Right renal pelvis (tissue), 4 donors: ENCODE measurements at places on chromosomes 7 and 10. TPM values are rescaled to one million over a fixed set of nuclear protein-coding genes. Genes with fewer than 3 reads are reported as not detected.

- DNase-seq, result no peak
These were observed 298.2 kb downstream of the CCSER2 start for GRCh38 chr10:84626397-84627087.

GRCh38 chr10:77698267-77698931 lies 60.8 kb upstream of the KCNMA1 start:
- no peak for DNase-seq

GRCh38 chr10:69051303-69051702 lies 36.6 kb upstream of the SRGN start:
- no peak for DNase-seq

- DNase-seq, result no peak
These were observed 1.3 kb upstream of the GRK5 start for GRCh38 chr10:119205894-119206602.

DNA sequence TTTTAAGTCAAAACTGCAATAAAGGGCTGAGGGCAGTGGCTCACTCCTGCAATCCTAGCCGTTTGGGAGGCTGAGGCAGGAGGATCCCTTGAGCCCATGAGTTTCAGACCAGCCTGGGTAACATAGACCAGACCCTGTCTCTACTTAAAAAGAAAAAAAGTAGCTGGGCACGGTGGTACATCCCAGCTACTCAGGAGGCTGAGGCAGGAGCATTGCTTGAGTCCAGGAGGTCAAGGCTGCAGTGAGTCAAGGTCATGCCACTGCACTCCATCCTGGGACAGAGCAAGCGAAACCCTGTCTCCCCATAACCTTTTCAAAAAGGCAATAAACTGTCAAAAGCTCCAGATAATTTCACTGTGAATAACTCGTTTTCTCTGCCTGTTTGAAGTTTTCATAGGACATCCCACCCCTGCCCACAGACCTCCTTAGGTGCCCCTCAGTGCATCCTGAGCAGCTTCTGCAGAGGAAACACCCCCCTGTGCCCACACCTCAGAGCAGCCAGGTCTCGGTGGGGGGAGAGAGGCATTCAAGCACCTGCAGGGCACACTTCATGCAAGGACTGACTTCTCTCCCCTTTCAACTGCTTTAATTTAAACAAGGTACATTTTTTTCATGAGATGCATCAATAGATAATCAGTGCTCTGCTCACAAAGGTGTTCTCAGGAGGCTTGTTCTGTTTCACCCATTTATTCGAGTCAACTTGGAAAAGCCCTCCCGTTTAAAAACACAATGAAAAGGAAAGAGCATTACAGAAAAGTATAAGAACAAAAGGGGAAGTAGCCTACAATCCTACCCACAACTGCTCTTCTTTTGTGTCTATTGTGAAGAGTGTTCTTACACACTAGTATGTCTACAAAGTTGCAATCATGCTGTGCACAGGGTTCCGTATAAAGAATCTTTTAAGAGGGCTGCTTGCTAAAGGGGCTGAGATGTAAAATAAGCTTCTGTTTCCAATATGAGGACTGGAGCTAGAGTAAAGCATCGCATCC lies 104.9 kb downstream of the KMT2E start:
- no peak for DNase-seq

DNA sequence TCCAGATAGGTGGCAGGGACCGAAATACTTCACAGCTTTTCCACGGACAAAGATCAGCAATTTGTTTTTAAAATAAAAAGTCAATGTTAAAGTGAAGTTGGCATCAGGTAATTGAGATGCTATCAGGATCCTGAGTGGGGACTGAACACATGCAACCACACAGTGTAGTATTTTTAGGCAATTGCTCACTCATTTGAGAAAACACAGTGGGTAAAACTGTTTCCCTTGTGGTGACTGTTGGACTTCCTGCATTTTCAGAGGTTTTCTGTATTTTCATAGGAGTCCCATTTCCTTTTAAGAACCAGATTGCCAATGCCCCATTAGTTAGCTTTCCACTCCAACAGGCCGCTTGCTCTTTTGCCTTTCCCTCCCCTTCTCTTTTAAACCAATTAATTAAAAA lies 159.5 kb upstream of the ZNF32 start:
- DNase-seq, result no peak

- DNase-seq, result no peak
These were observed 113.3 kb downstream of the EBF3 start for GRCh38 chr10:129850790-129851189.

GRCh38 chr7:32256376-32256775 lies 186.2 kb upstream of the PDE1C start:
- no peak for DNase-seq

- DNase-seq, result no peak
These were observed 86.3 kb upstream of the KCND2 start for GRCh38 chr7:120186688-120187087.

CDHR1 gene
- 1.1 TPM for polyA plus RNA-seq

MSMB gene
- polyA plus RNA-seq, result not detected

PFKFB3 gene
- 34.8 TPM for polyA plus RNA-seq

ADD3 gene
- polyA plus RNA-seq, result 262 TPM

LIPF gene
- 0.18 TPM for polyA plus RNA-seq

BRAF gene
- 23.3 TPM for polyA plus RNA-seq

EPDR1 gene
- 23.1 TPM for polyA plus RNA-seq
